ENCODE measurements at places on chromosomes 3 and 15.

GRCh38 chr15:49919034-49919433 lies 200.0 kb downstream of the ATP8B4 start:
- DNase-seq: no peak

GRCh38 chr15:99741835-99742234 lies 8.6 kb upstream of the LYSMD4 start:
- no peak for DNase-seq

DNA sequence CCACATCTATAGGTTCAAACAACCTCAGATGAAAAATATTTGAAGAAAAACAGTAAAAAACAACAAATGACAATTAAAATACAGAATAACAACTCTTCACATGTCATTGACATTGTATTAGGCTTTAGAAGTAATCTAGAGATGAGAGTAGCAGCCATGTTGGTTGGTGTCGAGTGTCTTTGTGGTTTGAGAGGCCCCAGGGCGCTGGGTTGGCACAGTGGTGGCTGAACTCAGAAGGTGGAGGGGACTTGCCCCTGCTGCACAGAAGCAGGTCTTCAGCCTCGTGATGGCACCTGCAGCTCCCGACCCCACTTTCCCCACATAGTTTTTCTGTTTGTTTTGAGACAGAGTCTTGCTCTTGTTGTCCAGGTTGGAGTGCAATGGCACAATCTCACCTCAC lies 187.2 kb downstream of the OSBPL10 start:
- DNase-seq: no peak

- DNase-seq: no peak
These were observed 47.3 kb upstream of the C3orf22 start for GRCh38 chr3:126606001-126606400.

GRCh38 chr3:188746291-188746783 lies 425.4 kb upstream of the TPRG1 start:
- no peak for DNase-seq

DNA sequence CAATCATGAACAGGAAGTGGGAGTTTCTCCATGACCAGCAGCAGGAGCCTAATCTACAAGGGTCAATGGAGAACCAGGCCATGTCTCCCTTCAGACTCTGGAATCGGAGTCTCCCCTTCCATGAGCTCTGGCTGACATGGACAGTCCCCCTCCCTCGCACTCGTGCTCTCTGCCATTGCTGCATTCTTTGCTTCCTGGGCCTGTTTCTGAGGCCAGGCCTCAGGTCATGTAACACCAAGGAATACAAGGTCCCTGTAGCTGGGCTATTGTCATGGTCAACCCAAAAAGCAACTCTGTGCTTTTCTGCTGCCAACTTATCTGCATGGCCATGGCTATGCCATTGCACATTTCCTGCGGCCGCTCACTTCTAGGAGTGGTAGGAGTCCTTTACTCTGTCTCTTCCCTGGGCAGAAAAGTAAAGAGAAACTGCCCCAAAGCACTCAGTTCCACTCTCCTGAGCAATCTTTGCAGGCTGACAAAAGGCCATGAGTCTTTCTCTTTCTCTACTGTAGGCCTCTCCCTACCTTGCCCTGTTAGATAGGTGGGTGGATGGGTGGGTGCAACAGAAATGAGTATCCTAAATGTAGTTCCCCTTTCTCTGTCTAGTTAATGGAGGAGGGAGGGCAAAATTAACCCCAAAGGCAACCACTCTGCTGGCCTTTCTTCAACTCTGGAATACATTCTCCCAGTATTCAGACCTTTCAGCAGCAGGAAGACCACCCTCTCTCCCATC lies 40.8 kb upstream of the PROK2 start:
- no peak for DNase-seq

DNA sequence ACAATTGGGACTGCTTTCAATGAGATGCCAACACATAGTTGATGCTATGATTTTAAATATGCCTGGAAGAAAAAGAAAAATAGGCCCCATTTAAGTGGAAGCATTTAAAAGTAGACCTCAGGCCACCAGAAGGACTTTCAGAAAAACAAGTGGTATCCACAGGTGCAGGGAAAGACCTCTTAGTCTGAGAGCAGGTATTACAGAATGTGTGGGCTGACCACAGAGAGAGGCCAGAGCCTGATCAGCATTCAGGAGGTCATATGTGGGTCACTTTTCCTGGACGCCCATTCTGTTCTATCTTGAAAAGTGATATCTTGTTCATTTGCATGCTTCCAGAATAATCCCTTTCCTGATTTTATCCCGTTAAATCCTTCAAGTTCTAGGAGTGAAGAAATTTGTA lies 95.5 kb downstream of the GABRG3 start:
- no peak for DNase-seq

- DNase-seq: no peak
These were observed 105.1 kb downstream of the OXSM start for GRCh38 chr3:25895031-25895430.

DNA sequence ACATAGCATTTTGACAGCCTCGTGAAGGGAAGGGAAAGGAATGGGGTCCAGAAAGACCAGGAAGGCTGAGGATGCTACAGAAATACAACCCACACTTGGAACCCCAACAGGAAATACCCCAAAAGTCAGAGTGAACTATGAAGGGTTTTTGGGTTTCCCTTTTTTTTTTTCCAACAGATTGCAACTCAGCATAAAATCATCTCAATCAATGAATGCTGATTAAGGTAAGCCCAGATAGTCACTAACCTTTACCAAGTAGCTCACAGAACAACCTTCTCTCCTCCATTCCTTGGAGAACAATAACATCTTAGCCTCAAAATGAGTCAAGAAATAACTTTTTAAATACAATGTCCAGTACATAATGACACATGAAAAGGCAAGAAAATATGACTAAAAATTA lies 93.7 kb upstream of the OCA2 start:
- no peak for DNase-seq

GRCh38 chr3:150421799-150422548 lies 13.9 kb downstream of the TSC22D2 start:
- DNase-seq: no peak

DNA sequence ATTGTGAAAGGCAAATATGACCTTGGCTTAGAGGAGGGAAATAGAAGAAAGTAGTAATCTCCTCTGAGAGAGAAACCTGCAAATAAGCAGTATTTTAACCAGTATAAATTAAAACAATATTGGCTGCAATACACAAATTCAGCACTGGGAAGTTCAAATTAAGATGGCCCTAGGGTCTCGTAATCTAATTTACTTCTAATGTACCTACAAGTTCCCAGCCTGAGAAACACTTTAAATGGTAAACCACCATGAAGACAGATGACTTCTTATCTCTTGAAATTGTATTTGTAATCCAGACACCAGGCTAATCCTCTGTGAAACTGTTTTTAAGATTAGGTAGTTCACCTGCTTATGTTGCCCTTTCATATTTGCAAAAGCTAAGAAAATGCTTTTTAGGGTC lies 199.7 kb downstream of the CADPS start:
- no peak for DNase-seq

GRCh38 chr3:127748754-127749327 lies 73.5 kb downstream of the MGLL start:
- no peak for DNase-seq

- DNase-seq: no peak
These were observed 229.5 kb downstream of the NR1D2 start for GRCh38 chr3:24174614-24175013.

DNA sequence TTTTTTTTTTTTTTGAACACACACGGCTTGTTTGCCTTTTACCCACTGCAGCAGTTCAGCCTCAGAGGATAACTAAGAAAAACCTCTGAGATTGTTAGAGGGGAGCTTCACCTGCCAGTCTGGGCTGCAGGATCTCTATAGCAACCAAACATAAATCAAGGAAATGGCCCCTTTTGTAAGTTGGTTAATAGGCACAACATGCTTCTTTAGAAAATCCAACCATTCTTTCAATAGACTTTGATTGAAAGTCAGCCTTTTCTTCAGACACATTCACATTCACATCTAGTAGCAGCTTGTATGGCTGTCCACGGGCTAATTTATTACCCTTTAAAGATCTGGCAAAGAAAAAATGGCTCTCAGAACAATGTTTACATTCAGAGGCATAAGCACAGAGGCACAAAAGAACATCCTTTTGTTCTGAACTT lies 136.6 kb upstream of the RARB start:
- DNase-seq: no peak

DNA sequence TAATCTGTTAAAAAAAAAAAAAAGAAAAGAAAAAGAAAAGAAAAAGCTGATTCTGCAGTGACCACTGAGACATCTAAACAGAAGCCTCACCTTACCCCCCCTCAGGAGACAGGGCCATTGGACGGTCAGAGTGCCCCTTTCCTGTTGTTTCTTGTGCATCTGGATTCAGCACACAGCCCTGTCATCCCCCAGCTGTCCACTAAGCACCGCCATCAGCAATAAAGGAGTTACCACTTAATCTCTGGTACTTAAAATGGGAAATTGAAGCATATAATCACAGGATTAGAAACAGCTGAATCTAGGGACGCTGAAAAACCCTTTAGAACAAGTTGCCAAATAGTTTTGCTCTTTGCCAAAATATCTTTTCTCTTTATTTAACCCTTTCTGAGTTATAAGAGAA lies 62.5 kb downstream of the TRIM69 start:
- DNase-seq: no peak

DNA sequence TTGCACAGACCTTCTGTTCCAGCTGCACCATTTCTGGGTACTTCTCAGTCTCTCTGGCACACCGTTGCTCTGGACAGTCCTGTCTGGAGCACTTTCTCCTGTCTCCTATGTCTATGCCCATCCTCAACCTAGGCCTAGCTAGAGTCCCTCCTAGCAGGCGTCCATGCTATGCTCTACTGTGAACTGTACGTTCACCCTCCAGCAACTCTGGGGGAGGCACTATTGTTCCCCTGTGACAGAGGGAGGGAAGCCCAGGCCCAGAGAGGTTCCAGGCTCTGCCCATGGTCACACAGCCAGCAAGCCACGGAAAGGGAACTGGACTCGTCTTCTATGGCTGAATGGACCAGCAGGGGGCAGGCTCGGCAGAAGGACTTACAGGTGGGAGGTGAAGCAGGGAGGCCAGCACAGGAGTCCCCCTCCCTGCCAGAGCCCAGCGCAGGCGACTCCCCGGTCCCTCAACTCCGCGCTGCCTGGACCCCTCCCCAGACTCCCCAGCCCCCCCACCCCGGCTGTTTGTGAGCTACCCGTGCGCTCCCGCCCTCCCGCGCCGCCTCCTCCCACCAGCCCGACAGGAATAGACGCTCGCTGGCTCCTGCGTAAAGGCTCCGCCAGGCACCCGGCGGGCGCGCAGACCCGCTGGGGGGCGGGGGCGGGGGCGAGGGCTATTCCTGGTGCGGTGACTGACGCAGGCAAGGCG lies 1.7 kb upstream of the LINGO1 start:
- peak; percentile 58 for DNase-seq

DNA sequence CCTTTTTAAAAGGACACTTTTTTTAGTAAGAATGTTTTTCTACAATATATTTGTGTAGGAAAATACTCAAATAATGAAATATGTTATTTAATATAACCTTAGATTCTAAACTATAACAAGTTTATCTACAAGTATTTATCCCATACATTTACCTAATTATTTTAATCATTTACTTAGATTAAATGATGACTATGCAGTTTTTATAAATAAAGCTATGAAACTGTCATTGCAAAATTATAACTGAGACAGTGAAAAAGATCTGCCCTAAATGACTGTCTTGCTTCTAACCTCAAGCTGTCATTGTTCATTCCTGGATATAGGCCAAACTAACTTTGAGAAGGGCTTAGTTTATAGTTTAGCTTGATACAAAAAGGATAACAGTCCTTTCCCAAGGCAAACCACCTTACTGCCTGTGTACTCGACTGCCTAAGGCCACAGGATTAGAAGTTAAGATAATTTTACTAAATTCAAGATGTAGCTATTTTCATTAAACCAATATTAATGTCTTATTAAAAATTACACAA lies 84.1 kb downstream of the GLDN start:
- DNase-seq: no peak

- no peak for DNase-seq
These were observed at the start of gene CCDC33 for GRCh38 chr15:74235962-74236361. TSS of gene CCDC33 (plus strand) at chr15:74236326. CDS start at chr15:74236720, 394 bp downstream.

DNA sequence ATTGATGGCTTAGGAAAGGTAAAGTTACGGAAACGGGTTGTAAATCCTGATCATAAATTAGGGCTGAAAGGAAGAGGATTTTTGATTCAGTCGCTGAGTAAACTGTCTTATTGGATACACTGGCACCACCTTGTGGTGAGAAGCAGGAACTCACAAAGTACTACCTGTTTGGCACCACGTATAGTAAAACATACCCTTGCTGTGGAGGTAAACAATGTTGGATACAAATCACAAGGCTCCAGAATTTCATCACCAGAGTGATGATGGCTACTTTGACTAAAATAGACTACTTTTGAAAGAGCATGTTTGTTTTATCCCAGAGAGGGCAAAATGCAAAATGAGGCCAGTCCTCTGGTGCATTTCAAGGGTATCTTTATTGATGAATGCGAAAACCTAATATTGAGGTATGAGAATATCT lies 216.9 kb downstream of the IGSF11 start:
- DNase-seq: peak; percentile 18

DNA sequence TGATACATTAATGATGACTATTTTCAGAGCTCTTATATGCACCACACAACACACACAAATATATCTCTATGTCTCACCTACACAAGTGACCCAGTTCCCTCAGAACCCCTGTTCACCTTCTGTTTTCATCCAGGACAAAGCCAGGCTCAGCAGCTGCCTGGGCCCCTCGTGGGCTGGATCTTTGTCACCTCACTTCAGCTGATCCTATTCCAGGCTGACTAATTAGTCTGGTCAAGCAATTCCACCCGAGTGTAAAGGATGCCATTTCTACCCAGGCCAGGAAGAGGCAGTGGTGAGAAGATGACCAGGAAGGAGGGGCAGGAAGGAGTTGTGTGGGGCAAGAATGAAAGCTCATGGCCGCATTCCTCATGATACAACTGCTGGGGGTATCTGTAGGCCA lies 62.3 kb downstream of the DHX30 start:
- DNase-seq: no peak

- DNase-seq: no peak
These were observed 50.6 kb upstream of the TBC1D23 start for GRCh38 chr3:100209948-100210771.

DNA sequence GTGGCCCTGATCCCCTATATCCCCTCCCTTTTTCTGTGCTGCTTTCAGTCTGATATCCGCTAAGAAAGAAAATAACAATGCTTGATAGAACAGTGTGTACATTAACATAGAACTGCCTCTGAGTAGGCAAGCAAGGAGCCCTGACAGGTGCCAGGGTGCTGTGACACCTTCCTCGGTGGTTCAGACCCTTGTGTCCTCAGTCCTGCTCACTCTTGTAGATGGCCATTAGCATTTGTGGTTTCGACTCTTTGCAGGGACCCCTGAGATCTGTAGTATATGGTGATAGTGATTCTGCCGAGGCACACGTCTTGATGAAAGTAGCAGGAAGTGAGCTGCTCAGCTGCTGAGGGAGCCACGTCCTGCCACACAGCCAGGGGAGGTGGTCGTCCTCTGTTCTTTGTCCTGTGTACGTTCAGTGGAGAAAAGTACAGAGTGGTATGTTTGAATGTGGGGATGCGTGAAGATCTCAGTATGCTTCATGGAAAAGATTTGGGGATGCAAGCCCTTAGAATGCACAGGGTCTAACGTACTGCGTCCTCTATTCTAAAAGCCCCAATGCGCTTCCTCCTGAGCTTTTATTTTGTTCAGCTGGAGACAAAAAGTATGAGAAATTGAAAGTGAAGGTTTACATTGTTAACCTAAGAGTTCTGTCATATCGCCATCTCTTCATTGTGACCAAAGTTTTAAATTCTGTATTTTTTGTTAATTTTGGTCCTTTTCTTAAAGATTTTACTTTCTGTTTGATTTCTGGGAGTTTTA lies 35.4 kb downstream of the PXYLP1 start:
- DNase-seq: no peak

GRCh38 chr3:134338516-134339261 lies 35.6 kb downstream of the AMOTL2 start:
- no peak for DNase-seq

Measured in NCI-H1930 (cell line).